HCEC 1CT (cell line): ENCODE measurements at places on chromosomes 2 and 18.
A peak's percentile ranks its signal among the peaks of the same experiment; 100 is the strongest.

GRCh38 chr18:11808001-11808855, 43.0 kb upstream of the CHMP1B start:
- peak; percentile 87 for DNase-seq

DNA sequence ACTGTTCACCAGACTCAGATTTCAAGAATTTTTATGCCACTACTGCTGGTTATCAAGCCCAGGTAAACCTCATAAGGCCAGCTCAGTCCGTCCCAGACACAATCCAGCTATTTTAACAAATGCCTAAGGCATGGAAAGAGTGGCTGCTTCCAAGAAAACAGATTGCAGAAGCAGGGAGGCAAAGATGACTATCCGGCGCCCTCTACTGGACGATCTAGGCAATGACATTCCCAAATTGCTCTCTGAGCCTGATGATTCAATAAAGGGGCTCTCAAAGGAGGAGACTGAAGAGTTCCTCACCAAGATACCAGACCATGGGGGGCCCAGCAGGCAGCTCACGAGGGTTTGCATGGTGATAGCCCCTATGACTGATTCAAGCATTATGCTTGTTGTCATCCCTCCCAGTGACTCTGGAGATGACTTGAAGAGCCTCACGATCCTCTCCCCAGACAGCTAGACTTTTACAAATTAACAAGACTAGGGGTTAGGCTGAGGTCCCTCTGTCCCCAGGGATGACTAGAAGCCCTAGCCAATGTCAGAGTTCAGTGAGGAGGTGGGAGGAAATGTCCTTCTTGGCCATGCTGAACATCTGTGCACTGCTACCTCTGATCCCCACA, 25.0 kb downstream of the SERPINB8 start:
- DNase-seq, result peak; percentile 42

- no peak for DNase-seq
Measured at GRCh38 chr18:76994086-76994654, 138.4 kb downstream of the MBP start.

DNA sequence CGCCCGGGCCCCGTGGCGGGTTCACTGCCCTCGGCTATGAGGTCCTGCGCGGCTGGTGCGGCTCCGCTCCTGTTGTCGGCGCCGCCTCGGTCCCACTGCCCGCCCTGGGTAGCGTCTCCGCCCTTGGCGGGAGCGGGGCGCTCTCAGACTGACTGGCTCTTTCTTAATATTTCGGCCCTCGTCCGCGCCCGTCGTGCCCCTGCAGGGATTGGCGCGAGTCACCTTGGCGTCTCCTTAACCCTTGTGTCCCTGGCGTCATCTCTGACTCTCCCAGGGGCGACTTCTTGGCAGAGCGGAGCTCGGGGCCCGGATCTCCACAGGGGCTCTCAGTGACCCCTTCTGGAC, 1.3 kb downstream of the PTMA start:
- peak; percentile 27 for DNase-seq

DNA sequence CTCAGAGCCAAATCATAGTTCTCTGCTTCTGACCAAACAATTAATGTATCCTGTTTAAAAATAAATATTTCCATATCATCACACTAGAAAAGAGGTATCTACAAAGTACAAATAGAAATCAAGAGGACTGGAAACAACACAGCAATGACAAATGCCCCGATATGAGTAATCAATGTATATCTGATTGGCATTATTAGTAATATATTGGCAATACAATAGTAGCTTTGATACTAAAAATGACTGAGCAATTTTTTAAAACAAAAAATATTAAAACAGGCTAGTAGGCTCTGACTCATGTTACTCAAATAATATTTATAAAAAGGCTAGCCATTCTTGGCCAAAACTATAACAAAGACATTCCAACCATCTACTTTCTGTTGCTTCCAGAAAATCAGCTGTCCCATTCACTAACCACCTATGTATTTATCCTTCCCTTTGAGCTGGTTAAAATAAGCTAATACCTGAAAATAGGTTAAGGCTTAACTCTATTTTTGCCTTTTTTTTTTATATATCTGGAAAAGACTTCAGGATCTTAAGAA, 13.3 kb downstream of the PPP4R3B start:
- DNase-seq, result no peak

- no peak for DNase-seq
Measured at GRCh38 chr2:197307933-197308521, 2.6 kb downstream of the ANKRD44 start.

DNA sequence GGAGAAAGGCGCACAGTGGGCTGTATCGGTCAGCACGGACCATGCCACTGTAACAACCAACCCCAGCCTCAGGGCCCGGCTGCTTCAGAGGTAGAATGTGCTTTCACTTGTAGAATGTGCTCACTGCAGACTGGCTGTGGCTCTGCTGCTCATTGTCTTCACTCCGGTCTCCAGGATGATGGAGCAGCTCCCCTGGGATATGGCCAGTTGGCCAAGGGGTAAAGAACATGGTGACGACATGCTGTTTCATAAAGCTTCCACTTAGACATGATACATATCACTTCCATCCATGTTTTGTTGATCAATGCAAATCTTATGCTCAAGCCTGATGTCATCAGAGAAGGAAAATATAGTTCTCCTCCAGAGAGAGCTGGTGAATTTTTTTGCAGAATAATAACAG, 127.7 kb downstream of the SMAD2 start:
- DNase-seq, result no peak

- DNase-seq, result no peak
Measured at GRCh38 chr18:46466234-46467160, 190.5 kb downstream of the LOXHD1 start.

GRCh38 chr18:21303895-21304294, 61.9 kb downstream of the GREB1L start:
- peak; percentile 24 for DNase-seq

DNA sequence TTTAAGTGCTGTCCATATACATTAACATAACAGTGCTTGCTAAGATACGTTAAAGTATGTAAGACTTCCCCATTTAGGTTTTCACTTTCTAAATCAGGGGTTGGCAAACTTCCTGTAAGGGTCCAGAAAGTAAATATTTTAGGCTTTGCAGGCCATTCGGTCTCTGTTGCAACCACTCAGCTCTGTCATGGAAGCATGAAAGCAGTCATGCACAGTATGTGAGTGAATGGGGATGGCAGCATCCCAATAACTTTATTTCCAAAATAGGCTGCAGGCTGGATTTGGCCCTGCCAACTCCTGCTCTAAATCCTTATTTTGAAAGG, 128.7 kb downstream of the PLA2R1 start:
- no peak for DNase-seq

GRCh38 chr18:8389391-8390340, 219.6 kb upstream of the RAB12 start:
- DNase-seq, result peak; percentile 62

DNA sequence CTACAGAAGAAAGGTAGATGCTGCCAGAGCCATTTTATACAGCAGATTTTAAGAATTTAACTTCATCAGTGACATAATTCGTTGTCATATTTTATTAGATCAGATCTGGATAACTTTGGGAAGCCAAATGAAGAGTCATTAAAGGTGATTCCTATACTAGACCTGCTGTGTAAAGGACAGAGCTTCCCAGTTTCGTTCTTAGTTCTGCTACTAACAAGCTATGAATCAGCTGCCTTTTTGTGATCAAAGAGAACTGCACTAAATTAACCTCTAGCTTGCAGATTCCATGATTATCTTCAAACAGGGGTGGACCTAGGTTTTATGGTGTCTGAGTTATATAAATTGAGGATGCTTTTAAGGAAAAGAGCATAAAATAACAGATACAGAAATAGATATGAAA, 926.5 kb upstream of the ACVR2A start:
- DNase-seq, result no peak

GRCh38 chr18:56983275-56983992, 163.5 kb upstream of the BOD1L2 start:
- no peak for DNase-seq

GRCh38 chr18:79540161-79540903, 139.3 kb upstream of the CTDP1 start:
- no peak for DNase-seq

- DNase-seq, result no peak
Measured at GRCh38 chr2:7444626-7445025, 527.4 kb downstream of the RNF144A start.

- DNase-seq, result peak; percentile 100
Measured at GRCh38 chr2:238684362-238685326, 163.2 kb upstream of the TWIST2 start.

- DNase-seq, result no peak
Measured at GRCh38 chr2:194946826-194947225, 710.2 kb upstream of the SLC39A10 start.

GRCh38 chr2:133765658-133766057, 197.4 kb upstream of the NCKAP5 start:
- peak; percentile 10 for DNase-seq

- no peak for DNase-seq
Measured at GRCh38 chr2:65309699-65310098, 82.1 kb downstream of the ACTR2 start.

GRCh38 chr18:47745227-47745626, 185.2 kb downstream of the SMAD2 start:
- DNase-seq, result no peak
